NCI-H446 (cell line): ENCODE measurements at places on chromosomes 5 and 9.
A peak's percentile ranks its signal among the peaks of the same experiment; 100 is the strongest.

DNA sequence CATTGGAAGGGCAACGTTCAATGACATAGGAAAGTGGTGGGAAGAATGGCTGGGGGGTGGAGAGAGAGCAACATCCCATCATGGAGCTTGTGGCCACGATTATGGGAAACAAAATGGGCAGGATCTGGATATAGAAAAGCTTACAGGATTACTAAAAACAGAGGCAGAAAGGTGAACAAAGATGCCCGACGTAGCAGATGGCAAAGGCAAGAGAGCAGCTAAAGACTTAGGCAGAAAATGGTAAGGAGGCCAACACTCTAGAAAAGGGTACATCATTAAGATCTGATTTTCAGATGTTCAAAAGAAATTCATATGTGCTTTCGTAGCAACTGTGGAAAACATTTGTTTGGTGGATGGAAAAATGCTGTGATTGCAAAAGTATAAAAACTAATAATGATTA, 102.5 kb downstream of the OTULIN start:
- DNase-seq: no peak

- DNase-seq: peak; percentile 26
Measured at GRCh38 chr9:135499326-135500070, 984 bp upstream of the MRPS2 start.

GRCh38 chr9:105278751-105279150, 34.3 kb downstream of the SLC44A1 start:
- peak; percentile 6 for DNase-seq

DNA sequence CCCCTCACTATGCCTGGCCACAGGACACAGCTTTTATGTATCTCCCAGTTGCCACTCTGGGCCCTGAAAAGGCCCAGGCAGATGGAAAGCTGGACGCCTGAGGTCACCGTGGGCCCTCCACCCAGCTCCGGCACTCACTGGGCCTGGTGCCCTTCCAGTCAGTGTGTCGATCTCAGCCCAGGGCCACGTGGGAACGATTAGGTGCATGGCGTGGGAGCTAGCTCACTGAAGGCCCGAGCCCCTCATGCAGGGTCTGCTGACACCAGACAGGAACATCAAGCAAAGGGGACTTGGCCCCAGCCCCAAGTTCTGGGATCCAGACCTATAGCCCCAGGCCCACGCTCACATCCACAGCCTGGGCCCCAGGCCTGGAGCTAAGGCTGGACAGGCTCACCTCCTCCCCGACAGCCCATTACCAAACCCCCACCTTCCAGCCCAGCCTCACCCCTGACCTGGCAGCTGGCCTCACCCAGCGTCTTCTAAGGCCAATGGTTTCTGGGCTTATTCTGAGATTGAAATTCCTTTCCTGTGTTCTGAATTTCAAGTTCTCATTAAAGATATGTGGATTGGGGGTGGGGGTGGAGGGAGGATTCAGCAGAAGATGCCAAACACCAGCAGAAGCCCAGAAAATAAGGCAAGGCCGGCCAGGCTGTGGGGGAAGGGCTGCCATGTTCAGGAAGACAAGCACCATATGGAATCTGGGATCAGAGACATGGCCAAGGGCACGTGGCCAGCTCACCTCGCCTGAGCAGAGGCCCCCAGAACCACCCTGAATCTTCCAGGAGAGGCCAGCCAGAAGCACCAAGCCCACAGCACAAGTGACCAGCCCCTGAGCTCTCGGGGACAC, 74.5 kb downstream of the ADAMTS2 start:
- DNase-seq: peak; percentile 22

DNA sequence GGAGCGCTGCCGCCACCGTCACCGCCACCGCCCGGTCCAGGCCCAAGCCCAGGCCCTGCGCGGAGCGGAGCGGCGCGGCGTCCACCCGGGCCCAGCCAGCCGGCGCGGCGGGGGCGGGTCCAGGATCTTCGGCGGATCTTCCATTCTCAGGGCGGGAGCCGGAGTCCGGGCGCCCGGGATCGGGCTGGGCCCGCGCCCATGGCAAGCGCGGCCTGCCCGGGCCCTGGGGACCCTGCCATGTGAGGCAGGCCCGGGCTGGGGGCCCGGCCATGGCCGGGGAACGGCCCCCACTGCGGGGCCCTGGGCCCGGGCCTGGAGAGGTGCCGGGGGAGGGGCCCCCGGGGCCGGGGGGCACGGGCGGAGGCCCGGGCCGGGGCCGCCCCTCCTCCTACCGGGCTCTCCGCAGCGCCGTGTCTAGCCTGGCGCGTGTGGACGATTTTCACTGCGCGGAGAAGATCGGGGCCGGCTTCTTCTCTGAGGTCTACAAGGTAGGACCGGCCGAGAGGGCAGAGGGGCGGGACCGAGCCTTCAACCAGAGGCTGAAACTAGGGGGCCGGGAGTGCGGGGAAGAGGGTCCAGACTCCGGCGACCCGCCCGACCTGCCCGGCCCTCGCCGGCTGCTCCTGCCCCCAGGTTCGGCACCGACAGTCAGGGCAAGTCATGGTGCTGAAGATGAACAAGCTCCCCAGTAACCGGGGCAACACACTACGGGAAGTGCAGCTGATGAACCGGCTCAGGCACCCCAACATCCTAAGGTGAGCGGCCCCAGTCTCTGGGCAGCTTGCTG, 482 bp downstream of the TESK1 start:
- DNase-seq: peak; percentile 54

DNA sequence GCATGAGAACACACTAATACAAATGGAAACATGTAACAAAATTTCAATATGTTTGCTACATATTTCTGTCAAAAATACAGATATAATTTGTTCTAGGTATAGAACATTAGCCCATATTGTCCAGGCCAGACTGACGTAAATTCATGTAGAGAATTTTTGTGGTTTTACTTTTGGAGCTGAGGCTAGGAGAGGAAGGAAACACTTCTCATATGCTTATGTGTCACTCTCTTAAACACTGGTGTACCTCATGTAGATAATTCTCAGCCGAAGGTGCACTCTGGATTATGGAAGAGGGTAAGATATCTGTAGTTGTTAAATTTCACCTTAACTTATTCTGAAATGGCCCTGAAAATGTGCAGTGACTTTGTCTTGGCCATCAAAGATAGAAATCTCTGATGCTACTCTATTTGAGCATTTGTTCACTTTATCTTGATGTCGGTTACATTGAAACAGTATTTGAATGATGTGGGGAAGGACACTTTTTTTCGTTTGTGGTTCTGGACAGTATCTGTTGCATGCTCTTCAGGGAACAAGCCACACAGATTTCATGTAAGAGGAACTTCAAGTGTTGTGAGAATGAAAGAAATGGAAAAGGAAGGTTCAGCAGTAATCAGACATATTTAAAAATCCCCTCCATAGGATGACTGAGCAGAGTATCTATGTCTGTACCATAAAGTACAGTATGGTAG, 202.7 kb downstream of the SPATA31D1 start:
- no peak for DNase-seq

DNA sequence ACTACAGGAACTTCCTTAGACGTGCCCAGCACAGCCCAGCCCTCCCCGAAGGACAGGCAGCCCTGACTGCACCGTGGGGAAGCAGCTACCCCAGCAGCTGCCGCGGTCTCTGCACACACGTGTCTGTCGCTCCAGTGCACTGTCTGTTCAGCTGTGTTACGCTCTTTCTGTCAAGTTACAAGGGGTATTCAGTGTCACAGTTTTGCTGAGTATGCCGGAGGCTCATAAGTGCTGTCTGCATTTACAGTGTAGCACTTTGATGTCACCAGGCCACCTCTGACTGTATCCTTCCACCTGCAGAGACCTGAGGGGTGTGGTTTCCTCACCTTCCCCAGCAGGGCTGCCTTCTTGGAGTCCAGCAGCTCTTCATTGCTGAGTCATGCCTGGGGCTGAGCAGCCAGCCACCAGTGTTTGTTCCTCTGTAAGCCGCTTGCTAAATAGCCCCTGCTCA, 126.8 kb downstream of the EHMT1 start:
- no peak for DNase-seq

GRCh38 chr9:113600023-113600823, 136.7 kb downstream of the RGS3 start:
- DNase-seq: no peak

DNA sequence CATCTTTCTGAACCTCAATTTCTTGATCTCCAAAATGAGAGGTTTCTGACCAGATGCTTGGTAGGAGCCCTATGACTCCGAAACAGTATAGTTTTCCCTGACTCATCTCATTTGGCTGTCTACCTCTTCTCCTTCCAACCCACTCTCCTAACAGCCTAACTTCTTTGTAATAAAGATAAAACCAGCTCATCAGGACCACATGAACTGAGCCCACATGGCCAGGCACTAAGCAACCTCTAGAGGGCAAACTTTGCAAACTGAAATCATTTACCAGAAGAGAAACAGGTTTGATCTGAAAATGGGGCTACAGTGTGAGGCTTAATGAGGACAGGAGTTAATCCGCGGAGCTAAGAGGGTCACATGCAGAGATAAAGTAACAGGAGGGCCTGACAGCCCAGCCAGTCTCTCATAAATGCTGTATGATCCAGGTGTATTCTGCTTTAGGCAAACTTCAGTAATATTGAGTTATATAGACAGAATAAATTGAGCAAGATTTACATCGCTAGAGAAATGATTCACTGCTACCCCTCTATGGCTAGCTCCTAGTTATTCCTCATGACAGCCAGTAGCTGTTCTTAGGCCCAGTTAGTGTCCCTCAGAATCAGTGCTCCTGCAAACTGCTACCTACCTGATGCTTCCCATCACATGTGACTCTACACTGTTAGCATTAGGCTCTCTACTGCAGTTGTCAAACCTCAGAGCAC, 64.6 kb downstream of the ABCA1 start:
- peak; percentile 70 for DNase-seq

DNA sequence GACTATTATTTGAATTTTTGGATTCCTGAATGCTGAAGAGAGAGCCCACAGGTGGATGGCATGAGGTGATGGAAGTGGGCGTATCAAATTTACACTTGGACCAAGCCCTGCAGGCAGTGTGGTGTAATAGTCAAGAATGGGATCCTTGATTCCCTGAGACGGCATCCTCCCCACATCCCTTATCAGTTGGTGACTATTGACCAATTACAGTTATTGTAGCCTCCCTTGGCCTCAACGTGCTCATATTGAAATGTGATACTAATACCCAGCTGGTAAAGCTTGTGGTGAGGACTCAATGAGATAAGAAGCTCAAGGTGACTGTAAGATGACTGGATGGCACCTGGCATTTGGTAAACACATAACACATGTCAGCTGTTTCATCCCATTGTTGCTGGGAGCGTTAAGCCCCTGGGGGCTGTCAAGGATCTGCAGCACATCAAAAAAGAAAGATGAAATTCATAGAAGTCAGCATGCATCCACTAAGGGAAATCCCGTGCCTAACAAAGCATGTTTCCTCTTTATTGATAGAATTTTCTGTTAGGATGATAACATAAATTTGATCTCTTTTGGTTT, 65.6 kb upstream of the IRX2 start:
- no peak for DNase-seq

DNA sequence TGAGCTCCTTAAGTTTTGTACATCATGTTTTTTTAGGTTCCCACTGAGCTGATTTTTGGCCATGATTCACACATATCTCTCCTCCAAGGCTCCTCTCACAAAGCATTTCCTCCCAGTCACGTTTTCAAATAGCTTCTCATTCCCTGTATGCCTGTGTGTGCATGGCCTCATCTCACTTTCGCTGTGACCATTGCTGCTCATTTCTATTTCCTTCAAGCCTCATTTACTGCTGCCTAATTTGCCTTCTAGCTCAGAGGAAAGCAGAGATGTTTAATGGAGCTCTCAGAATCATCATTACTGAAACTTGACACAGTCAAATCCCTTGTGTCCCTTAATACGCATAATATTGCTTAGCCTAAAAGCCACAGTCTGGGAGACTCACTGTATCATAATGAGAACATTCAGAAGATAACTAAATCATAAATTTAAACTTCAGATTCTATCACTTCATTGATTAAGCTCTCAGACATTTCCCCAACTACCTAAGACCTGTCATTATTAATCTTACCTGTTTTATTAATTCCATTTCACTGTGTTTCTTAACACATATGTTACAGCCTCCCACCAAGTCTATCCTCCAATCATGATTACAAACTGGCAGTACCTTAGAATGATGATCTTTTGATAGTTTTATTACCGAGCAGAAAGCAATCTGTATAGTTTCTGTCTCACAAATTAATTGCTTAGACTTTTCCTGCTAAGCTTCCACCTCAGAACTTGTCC, 278.3 kb upstream of the PTGER4 start:
- no peak for DNase-seq

DNA sequence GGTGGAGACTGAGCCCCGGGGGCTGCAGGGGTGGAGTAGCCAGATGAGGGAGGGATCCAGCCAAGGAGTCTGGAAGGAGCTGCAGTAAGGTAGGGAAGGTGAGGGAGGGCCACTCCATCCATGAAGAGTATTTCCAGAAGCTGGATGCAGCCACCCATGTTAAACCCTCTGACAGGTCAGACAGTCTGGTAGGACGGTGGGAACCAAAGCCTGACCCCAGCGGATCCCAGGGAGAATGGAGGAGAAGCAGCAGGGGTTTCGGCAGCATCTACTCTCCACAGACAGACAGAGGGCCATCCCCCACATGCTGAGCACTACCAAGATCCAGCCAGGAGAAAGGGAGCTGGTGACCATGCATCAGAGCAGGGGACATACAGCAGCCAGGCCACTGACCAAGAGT, 22.5 kb upstream of the S1PR3 start:
- no peak for DNase-seq

- no peak for DNase-seq
Measured at GRCh38 chr5:108384741-108385140, 2.8 kb upstream of the FBXL17 start.

GRCh38 chr9:28032268-28032590, 458.9 kb upstream of the C9orf72 start:
- no peak for DNase-seq

DNA sequence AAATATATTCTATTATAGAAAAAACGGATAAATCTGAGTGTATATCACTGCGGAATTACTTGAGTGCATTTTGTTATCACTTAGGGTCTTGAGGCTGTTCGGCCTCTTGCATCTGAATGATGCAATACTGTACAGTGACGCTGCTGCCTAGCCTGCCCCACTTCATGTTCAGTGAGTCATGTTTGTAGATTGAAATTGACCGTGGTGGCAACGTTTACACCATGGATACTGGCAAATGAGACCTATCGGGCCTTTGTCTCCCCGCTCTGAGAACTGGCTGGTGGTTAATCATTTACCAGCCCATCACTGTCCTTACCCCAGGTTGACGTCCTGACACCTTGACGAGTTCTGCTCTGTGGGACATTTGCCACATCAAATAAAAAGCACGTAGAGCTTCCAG, 510.1 kb upstream of the ADAMTS16 start:
- no peak for DNase-seq

GRCh38 chr5:586751-587285, 25.3 kb upstream of the CEP72 start:
- DNase-seq: no peak

- no peak for DNase-seq
Measured at GRCh38 chr5:132635873-132636272, 22.1 kb upstream of the IL13 start.

DNA sequence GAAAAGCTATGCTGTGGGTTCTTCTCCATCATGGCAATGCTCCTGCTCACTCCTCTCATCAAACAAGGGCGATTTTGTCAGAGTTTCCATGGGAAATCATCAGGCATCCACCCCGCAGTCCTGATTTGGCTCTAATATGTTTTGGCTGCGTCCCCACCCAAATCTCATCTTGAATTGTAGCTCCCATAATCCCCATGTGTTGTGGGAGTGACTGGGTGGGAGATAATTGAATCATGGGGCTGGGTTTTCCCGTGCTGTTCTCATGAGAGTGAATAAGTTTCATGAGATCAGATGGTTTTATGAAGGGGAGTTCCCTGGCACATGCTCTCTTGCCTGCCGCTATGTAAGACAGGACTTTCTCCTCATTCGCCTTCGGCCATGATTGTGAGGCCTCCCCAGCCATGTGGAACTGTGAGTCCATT, 163.8 kb downstream of the GADD45G start:
- DNase-seq: no peak

GRCh38 chr5:1488882-1489680, 34.7 kb downstream of the LPCAT1 start:
- DNase-seq: no peak
